ENCODE measurements at places on chromosomes 3 and 15. TPM values are rescaled to one million over a fixed set of nuclear protein-coding genes. Genes with fewer than 3 reads are reported as not detected.

- no peak overlapping the region for H3K27ac ChIP-seq
- H3K4me3 ChIP-seq, result no peak overlapping the region
- no peaks in the 10 kb centered on the region for H3K4me1 ChIP-seq
Measured at GRCh38 chr15:63752075-63752684, 81.6 kb downstream of the HERC1 start.

DNA sequence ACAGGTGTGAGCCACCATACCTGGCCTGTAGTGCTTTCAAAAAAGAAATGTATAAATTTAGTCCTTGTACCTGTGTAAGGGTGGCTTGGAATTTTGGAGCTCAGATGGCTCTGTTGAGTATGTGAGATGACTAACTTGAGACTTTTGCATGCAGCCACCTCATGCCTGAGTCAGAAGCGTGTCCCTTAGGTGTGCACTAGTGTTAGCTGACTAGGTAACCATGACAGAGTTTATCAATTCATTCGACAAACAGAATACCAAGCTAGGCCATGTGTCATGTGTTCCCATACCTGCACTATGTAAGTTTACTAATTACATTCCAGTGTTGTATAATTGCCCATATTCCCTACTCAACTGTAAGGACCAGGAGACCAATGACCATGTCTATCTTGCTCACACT lies 4.0 kb upstream of the ZNF639 start:
- H3K36me3 ChIP-seq, result no peaks in the 10 kb centered on the region
- H3K4me3 ChIP-seq, result no peak overlapping the region
- H3K27me3 ChIP-seq, result no peaks in the 10 kb centered on the region

DNA sequence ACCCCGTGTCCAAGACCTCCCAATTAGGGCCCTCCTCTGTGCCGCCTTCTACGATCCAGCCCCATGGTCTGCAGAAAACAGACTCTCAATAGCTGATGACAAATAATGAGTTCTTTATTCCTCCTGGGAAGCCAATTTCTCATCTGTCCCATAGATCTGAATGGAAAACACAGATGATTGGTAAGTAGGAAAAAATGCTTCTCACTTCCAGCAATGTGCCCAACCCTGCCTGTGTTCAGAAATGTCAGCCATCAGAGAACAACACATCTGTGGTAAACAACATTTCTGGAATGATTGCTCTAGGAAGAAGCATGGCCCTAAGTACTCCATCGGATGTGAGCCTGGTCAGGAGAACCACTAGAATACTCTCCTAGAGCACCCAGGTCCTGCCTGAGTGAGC lies 240.5 kb upstream of the HES1 start:
- H3K36me3 ChIP-seq, result no peaks in the 10 kb centered on the region
- H3K27me3 ChIP-seq, result no peaks in the 10 kb centered on the region
- DNase-seq, result no peak
- H3K27ac ChIP-seq, result no peak overlapping the region
- no peaks in the 10 kb centered on the region for H3K4me1 ChIP-seq

Gene QRICH1
- 110 TPM for total RNA-seq

DNA sequence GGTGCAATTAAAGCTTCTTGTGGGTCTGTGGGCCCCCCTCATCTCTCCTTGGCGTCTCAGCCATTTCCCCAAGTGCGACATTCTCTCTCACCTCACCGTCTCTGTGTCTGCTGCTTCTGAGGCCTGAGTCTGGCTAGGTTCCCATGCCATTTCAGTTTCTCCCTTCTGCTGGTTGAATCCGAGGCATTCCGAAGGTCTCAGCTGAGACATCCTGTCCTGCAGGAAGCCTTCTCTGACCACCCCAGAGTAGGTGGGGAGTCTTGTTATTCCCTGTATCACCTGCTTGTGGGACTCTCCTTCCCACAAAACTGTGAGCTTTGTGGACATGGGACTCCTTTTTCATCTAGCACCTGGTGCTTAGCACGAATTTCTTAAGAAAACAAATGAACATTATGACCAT lies 78.3 kb downstream of the ASB7 start:
- H3K27ac ChIP-seq, result no peak overlapping the region
- H3K4me3 ChIP-seq, result no peak overlapping the region

- no peaks in the 10 kb centered on the region for H3K27me3 ChIP-seq
- no peaks in the 10 kb centered on the region for H3K36me3 ChIP-seq
- no peak for DNase-seq
- no peak overlapping the region for H3K27ac ChIP-seq
- H3K4me1 ChIP-seq, result no peaks in the 10 kb centered on the region
Measured at GRCh38 chr3:77281721-77282120, 241.8 kb downstream of the ROBO2 start.
